ENCODE measurements at places on chromosomes 3 and 15. TPM values are rescaled to one million over a fixed set of nuclear protein-coding genes. Genes with fewer than 3 reads are reported as not detected.

The PLXNA1 gene
- 22.4 TPM for total RNA-seq

The SFMBT1 gene
- 21.4 TPM for total RNA-seq

- ATAC-seq, result no peak
Measured at GRCh38 chr15:71042356-71042922, 72.8 kb upstream of the THSD4 start.

GRCh38 chr3:31911643-31912042 lies 69.4 kb downstream of the OSBPL10 start:
- no peak for ATAC-seq

DNA sequence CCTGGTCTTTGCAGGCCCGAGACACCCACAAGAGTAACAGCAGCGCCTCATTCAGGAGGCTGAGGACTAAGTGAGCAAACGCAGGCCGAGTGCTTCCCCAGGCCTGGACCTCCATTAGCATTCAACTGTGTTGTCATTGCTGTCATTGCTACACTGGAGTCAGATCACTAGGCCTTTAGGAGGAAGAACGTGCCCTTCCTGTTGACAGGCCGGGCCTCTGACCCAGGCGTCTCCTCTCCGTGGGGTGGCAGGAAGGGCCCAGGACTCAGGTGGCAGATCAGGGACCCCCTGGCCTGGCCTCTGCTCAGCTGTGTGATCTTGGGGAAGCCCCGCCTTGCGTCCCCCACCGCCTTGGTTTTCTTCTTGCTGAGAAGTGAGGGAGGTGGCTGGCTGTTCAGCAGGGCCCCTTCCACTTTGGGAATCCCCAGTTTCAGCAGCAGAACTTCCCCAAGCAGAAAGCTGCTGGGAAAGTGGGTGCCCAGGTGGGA lies 19.1 kb downstream of the ZDHHC19 start:
- ATAC-seq, result no peak

- peak; percentile 49 for ATAC-seq
Measured at GRCh38 chr15:20340331-20340811, 201.2 kb downstream of the GOLGA6L6 start.
